Kidney glomerular epithelial cell (primary cell): ENCODE measurements at places on chromosomes 5 and 9.

- no peak for DNase-seq
Measured at GRCh38 chr9:84054341-84055010, 73.9 kb downstream of the RMI1 start.

DNA sequence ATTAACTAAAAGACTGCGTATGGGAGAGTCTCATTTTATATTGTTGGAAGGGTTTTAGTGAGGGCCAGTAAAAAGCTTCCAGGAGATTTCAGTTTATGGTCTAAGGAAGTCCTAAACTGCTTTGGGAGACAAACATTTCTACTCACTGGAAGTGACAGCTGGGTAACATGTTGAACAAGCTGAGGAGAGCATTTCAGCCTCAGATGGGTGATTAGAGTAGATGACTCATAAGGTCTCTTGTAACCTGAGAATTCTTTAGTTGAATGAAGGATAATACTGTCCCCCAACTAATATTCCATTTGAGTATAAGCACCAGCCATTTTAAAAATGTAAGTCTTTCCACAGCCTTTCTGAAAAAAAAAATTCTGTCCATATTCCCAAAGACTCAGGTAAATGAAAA, 218.0 kb upstream of the C9orf72 start:
- DNase-seq, result no peak

GRCh38 chr9:126636983-126637798, 23.5 kb downstream of the LMX1B start:
- no peak for DNase-seq

- no peak for DNase-seq
Measured at GRCh38 chr9:87255431-87256155, 242.1 kb upstream of the DAPK1 start.

DNA sequence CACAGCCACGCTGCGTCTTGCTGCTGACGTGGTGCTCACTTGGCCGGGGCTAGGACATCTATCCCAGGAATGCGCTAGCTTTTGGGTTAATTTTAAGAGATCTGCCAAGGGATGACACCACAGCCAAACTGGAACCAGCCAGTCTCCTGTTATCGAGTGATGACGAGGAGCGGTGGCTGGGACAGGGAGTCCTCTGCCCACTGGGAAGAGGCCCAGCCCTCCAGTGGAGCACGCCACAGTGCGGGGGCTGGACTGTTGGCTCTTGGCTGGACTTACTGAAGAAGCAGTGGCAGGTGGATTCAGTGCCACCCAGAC, 55.1 kb upstream of the PHYKPL start:
- no peak for DNase-seq
